ENCODE measurements at places on chromosomes 2 and 18.

- no peak for DNase-seq
Measured at GRCh38 chr2:235541016-235541415, 47.2 kb downstream of the AGAP1 start.

DNA sequence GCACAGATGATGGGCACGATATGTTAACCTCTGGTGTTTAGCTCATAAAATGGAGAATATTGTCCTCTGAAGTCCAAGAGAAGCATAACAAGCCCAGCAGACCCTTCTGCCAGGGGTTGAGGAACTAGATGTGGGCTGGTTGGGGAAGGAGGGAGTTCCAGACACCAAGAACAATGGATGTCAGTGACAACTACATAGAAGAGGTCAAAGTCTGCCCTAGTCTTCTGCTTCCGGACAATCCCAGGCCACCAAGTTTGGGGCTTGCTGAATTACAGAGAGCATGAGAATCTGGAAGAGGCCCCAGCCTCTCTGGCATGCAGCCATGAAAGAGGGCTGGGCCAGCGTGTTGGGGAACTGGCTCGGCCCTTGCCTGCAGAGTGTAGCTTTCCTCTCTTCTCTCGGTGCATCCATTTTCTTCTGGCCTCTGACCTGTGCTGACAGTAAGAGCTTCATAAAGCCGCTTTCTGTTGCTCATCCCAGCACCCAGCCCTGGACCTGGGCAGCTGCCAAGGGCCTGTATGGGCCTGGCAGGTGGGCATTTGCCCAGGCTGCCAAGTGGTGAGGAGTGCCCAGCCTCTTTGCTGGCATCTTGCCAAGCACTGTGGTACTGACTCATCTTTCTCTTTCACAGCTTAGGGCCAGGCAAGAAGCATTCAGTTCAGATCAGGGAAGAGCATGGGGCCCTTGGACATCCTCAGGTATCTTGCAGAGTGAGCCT is 14.6 kb upstream of the LAPTM4A start:
- DNase-seq = peak; percentile 18

GRCh38 chr2:227035711-227036367 is 128.2 kb downstream of the COL4A4 start:
- no peak for DNase-seq

GRCh38 chr2:233250985-233251305 is 528 bp upstream of the ATG16L1 start:
- no peak for DNase-seq

DNA sequence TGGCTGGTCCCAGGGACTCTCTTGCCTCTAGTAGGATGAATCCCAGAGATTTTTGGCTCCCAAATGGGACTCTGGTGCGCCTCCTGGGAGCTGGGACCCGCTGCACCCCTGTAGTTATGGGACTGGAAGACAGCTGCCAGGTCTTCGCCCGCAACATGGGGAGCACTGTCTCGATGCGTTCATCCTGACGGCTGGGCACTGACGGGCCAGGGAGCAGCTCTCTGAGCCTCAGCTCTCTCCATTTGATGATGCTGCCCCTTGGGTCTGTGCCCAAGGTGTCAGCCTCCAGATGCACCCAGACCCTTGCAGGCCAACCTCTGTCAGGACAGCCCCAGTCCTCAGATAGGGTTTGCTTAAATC is 9.3 kb upstream of the ARMC9 start:
- no peak for DNase-seq

GRCh38 chr2:208042450-208042849 is 17.1 kb upstream of the PLEKHM3 start:
- no peak for DNase-seq

DNA sequence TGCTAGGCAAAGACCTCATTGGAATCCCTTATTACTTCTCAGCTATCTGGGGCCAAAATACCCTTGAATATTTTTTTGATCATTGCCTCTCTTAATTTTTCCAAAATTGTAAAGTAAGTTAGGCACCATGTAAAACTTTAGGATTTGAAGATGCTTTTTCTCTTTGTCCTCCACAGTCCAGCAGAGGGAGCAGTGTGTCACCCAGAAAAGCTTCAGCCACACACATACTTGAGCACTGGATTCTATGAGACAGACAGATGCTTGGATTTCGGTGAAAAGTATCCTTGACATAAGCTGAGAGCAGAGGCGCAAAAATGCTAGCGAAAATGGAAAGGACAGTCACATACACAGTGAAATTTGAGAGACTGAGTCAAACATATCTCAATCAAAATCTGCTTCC is 74.7 kb upstream of the KCNJ3 start:
- DNase-seq = peak; percentile 70

- DNase-seq = no peak
Measured at GRCh38 chr2:113370478-113371091, 66.9 kb upstream of the ZNG1B start.

DNA sequence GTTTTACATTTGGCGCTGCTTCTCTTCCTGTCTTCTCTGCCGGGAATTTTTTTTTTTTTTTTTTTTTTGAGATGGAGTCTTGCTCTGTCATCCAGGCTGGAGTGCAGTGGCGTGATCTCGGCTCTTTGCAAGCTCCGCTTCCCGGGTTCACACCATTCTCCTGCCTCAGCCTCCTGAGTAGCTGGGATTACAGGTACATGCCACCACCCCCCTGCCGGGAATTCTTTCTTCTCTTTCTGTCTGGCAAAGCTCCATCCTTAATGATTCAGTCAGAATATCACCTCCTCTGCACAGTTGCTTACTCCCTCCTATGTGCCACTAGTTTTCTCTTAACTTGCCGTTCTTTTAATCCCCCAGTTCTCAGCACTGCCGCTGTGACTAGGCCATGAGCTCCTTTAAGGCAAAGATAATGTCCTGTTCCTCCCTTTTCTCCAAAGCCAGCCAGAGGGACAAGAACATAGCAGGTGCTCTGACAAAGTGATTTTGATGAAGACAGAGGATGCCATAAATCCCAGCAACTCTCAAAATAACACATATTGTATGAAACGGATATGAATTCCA is 112.1 kb upstream of the LRATD1 start:
- DNase-seq = no peak

GRCh38 chr2:177467646-177468045 is 75.1 kb downstream of the AGPS start:
- DNase-seq = no peak

- DNase-seq = no peak
Measured at GRCh38 chr18:2009942-2010697, 561.2 kb downstream of the METTL4 start.

DNA sequence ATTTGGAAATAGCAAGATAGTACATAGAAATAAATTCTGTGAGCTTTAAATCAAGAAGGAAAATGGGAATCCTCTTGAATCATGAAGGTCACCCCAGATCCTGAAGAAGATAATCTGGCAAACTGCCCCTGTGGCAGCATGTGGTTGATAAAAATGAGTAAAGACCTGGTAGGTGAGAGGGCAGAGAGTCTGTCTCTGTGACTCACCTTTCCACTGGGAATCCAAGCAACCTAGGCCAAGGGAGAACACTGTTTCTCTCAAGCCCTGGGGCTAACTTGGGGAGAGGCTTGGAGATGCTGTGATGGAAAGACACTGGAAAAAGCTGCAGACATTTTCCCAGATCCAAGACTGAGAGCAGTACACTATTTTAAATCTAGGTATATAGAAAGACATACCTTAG is 185.8 kb upstream of the CNTNAP5 start:
- no peak for DNase-seq

DNA sequence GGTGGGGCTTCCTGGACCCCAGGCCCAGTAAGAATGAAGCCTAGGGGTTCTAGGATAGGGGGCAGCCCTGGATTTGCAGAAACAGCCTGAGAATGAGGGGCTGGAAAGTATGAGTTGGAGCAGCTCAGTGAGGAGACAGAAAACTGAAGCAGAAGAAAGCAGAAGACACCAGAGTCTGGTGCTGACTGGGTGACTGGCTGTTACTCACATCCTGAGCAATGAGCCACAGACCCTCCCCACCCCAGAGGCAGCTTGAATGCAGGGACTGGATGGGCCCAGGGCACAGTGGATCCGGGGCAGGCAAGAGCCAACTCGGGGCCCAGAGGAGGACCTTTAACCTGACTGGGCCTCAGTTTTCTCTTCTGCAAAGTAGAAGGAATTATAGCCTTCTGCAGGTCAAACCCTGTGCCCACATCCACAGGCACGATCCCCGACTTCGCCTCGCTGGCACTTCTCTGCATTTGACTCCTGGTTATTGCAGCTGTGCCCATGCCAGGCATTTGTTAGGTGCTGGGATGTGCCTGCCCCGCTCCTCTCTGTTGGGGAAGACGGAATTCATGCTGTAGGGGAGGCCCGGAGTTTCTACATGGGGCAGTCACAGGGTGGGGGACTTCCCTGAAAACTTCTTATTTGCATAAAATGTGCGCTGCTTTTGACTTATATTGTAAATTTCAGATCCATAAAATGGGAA is 8.5 kb downstream of the STEAP3 start:
- no peak for DNase-seq

DNA sequence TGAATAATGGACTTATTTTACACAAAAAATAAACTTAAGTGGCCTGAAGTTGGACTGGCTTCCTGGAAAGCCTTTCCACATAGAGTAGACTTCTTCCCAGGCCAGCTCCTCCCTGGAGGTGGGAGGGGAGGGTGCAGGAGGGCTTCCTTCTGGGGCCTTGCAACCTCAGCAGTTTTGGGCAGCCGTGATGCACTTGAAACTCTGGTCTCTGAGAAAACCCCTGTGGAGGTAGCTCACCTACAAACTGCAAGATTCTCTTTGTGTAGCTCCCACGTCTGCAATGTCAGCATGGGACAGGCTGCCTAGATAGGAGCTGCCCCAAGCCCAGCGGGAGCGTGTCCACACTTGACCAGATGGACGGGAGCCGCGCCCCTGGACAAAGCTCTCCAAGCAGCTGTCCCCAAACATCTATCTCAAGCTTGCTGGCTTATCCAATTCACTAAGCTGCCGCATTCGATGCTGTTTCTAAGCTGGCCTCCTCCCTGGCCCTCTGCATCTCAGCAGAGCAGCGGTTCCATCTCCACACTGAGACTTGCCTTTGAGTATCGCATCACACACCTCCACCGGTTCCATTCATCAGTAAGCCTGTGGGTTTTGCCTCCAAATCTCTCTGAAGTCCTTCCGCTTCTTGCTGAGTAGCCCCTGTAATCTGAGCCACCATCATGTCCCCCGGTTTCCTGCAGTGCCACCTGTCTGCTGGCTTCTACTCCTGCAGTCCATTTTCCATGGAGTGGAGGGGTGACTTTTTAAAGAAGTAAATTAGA is 1.6 kb upstream of the LPIN1 start:
- no peak for DNase-seq

- no peak for DNase-seq
Measured at GRCh38 chr18:64618390-64618789, 469.5 kb upstream of the LINC00305 start.

DNA sequence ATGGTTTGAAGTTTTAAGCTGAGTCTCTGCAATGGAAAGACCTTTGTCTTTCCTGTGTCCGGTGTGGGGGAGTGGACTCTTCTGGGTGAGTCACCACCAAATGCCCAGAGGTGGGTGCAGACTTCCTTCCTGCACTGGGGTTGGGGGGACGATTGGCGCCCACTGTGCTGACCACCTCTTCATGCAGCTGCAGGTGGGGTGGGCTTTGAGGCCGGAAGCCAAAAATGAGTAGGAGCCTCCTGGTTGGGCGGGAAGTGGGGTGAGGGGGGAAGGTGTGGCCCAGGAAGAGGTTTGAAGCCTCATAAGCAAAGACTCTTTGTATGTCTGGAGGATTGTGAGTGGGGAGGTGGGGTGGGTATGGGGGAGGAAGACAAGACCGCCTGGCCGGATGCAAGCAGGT is 27.6 kb downstream of the PAX8 start:
- DNase-seq = no peak

- no peak for DNase-seq
Measured at GRCh38 chr2:108967757-108968156, 21.3 kb downstream of the EDAR start.

DNA sequence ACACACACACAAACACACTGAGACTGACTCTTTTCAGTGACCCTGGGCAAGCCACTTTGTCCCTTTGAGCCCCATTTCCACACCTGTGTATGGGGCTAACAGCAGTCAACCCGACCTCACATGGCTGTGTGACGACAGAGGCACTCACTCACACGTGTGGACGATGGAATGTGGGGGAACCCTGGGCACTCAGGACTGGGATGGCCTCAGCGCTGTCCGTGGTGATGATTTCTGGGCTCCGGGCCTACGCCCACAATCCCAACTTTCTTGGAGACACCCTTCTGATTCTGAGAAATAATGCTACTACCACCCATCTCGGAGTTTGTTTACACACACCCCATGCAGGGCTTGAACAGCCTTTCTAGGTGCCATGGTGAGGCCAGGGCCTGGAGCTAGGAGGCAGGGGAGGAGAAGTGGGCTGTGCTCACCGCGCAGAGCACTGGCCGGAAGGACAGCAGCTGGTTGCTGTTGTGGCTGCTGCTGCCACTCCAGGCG is 1.5 kb downstream of the CRYBA2 start:
- no peak for DNase-seq

GRCh38 chr2:238100049-238100820 is at the start of gene ESPNL:
Gene ESPNL, plus strand, starts transcription at chr2:238100340. Its CDS starts 80 bp downstream, at chr2:238100420.
- DNase-seq = no peak

Data from cerebellar nuclear complex (tissue), 1 donor.